Stimulated activated CD8-positive, alpha-beta memory T cell treated with anti-CD3 and anti-CD28 coated beads, Interleukin-15, amount 100 ng/mL, for 4 hours (primary cell): ENCODE measurements at places on chromosomes 6 and 20.

GRCh38 chr20:588476-588875 is 21.6 kb downstream of the TCF15 start:
- no peak for DNase-seq

DNA sequence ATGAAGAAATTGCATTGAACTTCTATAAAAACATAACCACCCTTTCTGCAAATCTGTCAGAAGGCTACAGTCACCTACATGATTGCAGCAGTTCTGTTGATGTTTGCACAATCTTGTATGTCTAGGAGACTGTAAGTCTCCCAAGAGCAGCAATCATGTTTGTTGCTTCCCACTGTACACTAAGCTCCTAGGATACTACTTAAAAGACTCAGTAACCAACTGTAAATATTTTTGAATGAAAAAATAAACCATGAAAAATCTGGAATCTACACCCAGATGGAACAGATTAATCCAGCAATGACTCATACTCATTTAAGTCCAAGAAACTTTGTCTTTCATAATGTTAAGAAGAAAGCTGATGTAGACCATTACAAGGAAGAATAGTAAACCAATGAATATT is 168.5 kb upstream of the ATXN1 start:
- no peak for DNase-seq

DNA sequence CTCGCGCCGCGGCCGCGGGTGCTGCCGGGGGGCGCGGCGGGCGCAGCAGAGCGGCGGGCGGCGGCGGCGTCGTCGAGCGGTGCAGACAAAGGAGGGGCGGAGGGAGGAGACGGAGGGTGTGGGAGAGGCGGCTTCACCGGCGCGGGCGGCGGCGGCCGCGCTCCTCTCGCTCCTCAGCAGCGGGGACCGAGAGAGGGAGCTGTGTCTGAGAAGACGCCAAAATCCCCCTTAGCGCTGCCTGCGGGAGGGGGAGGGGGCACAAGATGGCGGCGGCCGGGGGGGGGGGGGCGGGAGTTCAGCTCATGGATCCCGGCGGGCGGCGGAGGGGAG is 296 bp downstream of the ADNP start:
- no peak for DNase-seq

- DNase-seq = no peak
These were observed 65.3 kb downstream of the MTHFD1L start for GRCh38 chr6:150930841-150931240.

- no peak for DNase-seq
These were observed 155.8 kb downstream of the MBOAT1 start for GRCh38 chr6:20056350-20056992.

- DNase-seq = no peak
These were observed 32.6 kb downstream of the NTSR1 start for GRCh38 chr20:62741191-62741691.

DNA sequence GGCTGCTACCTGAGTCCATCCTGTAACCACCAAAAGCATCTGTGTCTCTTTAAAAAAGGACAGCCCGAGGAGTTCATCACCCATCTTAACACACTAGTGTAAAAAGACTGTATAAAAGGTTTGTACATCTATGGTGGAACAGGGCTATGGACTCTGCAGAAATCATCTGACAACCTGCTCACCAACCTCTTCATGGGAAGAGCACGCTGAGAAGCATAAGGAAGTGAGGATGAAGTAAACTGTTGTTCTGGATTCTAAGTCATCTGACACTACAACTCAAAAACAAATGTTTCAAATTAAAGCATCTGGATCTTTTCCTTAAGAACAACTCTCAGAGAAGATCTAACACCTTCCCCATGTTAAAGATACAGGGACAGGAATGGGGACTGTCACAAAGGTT is 5.4 kb downstream of the IFNGR1 start:
- DNase-seq = no peak

DNA sequence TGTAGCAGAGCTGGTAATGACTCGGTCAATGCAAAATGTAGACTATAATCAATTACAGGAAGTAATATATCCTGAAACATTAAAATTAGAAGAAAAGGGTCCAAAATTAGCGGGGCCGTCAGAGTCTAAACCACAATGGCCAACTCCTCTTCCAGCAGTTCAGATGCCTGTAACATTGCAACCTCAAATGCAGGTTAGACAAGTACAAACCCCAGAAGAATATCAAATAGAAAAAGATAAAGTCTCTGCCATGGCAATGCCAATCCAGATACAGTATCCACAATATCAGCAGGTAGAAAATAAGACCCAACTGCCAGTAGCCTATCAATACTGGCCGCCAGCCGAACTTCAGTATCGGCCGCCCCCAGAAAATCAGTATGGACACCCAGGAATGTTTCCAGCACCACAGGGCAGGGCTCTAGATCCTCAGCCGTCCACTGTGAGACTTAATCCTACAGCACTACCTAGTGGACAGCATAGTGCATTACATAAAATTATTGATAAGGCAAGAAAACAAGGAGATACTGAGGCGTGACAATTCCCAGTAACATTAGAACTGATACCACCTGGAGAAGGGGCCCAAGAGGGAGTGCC is 158.4 kb downstream of the GPX5 start:
- no peak for DNase-seq

DNA sequence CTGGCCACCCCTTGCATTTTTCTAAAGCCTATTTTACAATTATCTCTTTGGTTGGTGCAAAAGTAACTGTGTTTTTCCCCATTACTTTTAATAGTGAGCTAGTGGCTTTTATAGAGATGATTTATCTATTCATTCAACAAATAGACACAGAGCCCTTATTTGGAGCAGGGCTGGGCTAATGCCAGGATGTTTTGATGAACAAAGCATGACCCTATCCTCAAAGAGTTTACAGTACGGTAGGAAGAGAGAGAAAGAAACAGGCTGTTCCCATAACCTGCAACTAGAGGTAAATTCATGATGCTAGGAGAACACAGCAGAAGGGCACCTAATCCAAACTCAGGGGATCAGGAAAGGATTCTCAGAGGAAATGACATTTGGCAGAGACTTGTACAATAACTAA is 37.3 kb upstream of the UST start:
- DNase-seq = no peak

- DNase-seq = no peak
These were observed 63.2 kb downstream of the PKIB start for GRCh38 chr6:122673343-122673961.

DNA sequence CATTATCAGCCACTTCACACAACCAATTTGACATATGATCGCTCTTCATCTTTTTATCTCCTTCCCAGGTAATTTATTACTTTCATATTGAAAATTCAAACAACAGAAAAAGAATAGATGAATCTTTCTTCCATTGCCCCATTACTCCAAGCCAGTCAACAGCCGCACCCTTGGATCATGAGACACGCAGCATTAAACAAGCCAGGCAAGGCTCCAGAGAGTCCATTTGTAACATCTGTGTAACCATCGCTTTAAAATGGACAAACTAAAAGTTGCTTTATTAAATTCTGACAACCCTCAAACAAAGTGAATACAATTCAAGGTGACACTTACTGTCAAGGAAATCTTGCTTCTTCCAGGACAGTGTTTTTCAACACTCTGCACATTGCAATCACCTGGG is 200.3 kb downstream of the EPM2A start:
- no peak for DNase-seq

GRCh38 chr6:111361648-111362047 is 121.4 kb downstream of the REV3L start:
- DNase-seq = no peak

- DNase-seq = no peak
These were observed 34.4 kb downstream of the CBFA2T2 start for GRCh38 chr20:33524261-33524660.

DNA sequence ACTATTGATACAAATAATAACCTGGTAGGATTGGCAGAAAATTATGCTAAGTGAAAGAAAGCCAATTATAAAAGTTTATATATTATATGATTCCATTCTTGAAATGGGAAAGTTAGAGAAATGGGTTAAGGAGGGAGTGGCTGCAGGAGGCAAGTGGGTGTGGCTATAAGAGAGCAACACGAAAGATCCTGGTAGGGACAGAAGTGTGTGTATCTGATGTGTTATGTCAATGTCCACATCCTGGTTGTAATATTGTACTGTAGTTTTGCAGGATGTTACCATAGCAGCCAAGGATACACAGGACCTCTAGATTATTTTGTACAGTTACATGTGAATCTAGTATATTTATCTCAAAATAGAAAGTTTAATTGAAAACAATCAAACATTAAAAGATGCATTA is 46.8 kb downstream of the SNX5 start:
- DNase-seq = no peak

DNA sequence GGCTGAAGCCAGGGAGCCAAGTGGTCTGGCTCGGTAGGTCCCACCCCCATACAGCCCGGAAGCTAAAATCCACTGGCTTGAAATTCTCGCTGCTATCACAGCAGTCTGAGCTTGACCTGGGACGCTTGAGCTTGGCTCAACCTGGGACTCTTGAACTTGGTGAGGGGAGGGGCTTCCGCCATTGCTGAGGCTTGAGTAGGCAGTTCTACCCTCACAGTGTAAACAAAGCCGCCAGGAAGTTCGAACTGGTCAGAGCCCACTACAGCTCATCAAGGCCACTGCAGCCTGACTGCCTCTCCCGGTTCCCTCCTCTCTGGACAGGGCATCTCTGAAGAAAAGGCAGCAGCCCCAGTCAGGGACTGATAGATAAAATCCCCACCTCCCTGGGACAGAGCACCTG is 1337.7 kb downstream of the HACE1 start:
- no peak for DNase-seq

DNA sequence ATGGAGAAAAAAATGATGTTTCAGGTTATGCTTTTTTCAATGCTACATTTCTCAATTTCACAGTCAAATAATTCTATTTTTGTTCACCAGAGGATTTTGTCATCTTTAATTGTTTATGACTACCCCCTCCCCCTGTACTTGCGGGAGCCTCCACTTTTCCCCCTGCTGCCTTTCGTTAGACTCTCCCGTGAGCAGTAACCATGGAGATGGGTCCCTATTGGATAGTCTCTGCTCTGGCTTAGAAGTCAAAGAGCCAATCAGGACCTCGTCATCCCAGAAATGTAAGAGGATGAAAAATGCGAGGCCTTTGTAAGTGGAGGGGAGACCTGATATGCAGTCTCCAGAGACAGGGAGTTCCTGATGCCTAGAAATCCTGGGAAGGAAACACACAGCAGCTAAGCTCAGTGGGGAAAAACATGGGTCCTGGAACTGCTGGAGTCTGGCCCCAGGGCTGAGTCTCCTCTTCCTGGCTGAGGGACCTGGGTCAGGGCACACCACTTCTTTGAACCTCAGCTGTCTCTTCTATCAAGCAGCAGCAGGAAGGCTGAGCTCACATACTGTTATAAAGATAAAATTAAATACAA is 298.7 kb downstream of the TSHZ2 start:
- DNase-seq = no peak

DNA sequence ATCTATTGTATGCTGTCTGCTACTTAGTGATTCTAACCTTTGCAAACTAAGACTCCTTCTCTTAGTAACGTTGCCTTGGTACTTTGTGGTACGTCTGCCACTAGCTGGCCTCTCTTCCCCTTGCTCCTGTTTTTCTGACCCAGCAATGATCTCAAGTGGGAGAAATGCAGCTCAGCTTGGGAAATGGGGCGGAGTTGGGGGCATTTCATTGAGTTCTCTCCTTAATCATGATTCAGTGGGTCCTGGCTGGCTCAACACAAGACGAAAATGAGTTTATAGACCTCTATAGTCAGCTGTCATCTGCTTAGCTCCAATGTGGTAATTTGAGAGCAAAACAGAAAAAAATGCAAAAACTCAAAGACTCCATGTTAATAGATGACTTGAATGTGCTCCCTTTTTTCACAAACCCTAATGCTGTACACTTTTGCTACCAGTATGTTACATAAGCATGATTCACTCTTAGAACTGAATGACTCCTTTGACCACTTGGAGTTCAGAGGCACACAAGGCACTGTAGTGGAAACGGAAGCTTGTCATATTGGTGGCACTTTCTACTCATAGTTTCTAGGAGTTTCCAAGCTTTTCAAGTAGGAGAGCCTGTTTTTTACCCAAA is 55.3 kb upstream of the SOX4 start:
- DNase-seq = no peak

DNA sequence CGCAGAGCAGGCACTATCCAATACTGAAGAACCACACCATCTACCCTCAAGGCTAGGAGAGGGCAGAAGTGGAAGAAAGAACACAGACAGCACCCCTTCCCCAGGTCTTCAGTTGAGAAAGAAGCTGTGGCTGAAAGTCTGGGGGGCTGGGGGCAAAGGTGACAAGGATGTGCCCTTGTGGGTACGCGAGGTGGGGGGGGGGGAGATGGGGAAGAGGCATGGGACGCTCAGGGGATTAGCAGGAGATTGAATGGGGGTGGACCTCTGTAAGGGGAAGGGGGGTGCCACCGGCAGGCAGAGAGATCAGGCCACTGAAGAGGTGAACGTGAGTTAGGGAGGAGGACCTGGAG is 1.1 kb downstream of the B4GALT5 start:
- no peak for DNase-seq

DNA sequence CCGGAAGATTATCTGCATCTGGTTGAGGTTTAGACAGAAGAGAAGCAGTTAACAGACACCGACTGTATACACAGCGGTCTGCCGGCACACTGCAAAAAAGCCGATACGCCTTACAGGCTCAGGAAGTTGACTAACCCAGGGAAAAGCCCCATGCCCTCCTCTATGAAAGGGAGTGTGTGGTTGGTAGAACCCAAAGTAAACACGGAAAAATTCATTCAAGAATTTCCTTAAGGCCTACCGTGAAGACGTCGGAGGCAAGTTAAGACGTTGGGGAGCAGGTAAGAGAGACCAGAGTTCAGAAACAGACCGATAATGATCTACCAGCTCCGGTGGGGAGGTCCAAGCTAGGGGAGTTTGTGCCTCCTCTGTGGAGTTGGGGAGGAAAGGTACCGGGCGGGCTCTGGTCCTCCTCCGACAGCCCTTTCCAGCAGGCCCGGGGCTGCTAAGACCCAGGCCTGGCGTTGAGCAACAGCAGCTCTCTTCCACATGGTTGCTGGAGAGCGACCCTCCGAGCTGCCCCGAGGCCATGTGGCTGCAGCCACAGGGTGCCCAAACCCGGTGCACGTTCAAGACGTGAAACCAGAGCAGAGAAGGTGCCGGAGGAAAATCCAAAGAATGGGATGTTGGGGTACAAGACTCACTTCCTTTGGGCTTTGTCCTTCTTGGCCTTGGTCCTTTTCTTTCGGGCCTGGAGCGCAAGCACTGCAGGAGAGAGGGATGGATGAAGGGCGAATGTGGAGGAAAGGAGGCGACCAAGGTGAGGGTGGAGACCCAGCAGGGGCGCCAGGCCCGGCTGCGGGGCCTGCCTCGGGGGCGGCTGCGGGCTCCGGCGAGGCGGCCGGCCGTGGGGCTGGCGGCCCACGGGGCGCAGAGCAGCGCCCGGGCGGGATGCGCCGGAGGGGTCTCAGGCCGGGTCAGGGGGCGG is 809 bp downstream of the SRPK1 start:
- peak; percentile 22 for DNase-seq
